Muscle of back (tissue), 13 donors: ENCODE measurements at places on chromosomes 12 and 14. TPM values are rescaled to one million over a fixed set of nuclear protein-coding genes. Genes with fewer than 3 reads are reported as not detected.

PRKAG1 gene
- polyA plus RNA-seq, result 54.2 TPM

RTL1 gene
- 33.0 TPM for polyA plus RNA-seq

SLC25A47 gene
- 0.14 TPM for polyA plus RNA-seq

SLC10A1 gene
- not detected for polyA plus RNA-seq

BATF gene
- not detected for polyA plus RNA-seq

GDF3 gene
- not detected for polyA plus RNA-seq

TNS2 gene
- polyA plus RNA-seq, result 78.4 TPM

CRADD gene
- 13.5 TPM for polyA plus RNA-seq

EFS gene
- 43.4 TPM for polyA plus RNA-seq

NR1H4 gene
- polyA plus RNA-seq, result 0.07 TPM

AGAP2 gene
- 6.8 TPM for polyA plus RNA-seq

SLCO1B1 gene
- polyA plus RNA-seq, result not detected

PTPRO gene
- polyA plus RNA-seq, result 2.1 TPM

IGFBP6 gene
- polyA plus RNA-seq, result 103 TPM

TMTC3 gene
- 18.9 TPM for polyA plus RNA-seq
